ENCODE measurements at places on chromosomes 16 and 17.

DNA sequence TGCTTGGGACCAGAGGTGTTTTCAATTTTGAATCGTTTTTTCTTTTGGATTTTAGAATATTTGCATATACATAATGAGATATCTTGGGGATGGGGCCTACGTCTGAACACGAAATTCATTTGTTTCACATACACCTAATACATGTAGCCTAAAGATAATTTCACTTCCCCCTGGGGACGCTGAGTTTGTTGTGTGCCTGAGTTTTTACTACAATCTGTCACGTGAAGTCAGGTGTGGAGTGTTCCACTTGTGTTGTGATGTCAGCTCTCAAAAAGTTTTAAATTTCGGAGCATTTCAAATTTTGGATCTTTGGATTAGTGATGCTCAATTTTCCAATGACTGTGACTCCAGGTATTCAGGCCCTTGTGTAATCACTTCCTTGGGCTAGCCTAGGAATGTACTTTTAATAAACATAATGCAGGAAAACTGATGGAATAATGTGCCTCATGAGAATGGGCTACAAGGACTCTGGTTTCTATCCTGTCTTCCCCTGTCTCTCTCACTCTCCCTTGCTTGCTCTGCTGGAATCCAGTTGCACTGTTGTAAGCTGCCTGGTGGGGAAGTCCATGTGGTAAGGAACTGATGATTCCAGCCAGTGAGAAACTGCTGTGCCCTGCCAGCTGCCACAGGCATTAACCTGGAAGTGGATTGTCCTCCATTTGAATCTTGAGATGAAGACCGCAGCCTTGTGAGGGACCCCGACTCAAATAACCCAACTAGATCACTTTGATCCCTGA is 403.8 kb downstream of the SHISA9 start:
- DNase-seq, result no peak

DNA sequence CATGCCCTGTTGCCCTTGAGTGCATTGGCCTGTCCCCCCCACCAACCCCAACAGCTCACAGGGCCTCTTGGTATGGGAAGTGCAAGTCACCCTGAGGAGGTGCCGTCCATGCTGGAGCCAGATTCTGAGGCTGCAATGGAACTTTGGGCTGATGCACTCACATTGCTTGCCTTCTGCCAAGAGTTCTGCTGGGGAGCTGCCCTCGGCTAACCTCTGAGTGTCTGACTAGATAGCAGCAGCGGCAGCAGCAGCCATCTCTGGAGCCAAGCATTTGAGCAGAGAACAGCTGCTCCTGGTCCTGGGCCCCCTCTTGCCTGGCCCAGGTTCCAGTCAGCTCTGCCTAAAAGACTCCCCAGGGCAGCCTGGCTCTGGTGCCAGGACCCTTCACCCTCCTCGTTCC is 61.5 kb downstream of the GNAO1 start:
- no peak for DNase-seq

- no peak for DNase-seq
Observed at GRCh38 chr17:5975661-5976060, 94.5 kb upstream of the WSCD1 start.

- no peak for DNase-seq
Observed at GRCh38 chr16:80564394-80564793, 23.6 kb downstream of the DYNLRB2 start.

- DNase-seq, result no peak
Observed at GRCh38 chr17:41199421-41200078, 9.9 kb downstream of the KRTAP9-1 start.

DNA sequence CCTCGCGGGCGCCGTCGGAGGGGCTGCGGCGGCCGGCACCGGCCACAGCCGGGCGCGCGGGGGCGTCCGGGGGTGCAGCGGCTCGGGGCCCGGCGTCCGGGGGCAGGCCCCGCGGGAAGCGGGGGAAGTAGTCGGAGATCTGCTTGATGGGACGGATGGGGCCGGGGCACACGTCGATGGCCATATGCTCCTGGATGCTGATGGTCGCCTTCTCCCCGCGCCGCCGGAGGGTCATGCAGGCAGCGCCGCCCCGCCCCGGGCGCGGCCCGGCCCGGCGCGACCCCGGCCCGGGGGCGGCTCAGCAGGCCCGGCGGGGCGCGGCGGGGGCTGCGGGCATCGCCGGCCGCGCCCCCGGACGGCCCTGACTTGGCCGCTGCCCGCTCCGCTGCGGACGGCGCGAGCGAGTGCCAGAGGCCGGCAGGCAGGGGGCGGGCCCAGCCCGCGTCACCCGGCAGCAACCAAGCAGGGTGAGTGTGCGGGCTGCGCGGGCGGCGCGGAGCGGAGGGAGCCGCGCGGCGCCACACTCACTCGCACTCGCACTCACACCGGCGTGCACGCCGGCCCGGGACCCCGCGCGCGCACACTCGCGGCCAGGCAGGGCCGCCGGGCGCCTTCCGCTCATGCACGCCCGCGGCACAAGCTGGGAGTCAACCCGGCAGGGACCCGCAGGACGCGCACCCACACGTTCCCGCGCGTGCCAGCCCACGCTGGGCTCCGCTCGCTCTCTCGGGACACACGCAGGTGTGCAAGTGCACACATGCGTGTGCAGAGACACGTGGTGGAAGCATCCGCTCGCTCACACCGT is at the start of gene DOC2B:
TSS of gene DOC2B (minus strand) at position 406 of the 805 bp plus-strand sequence. CDS start at position 235, 171 bp downstream.
- DNase-seq, result no peak

DNA sequence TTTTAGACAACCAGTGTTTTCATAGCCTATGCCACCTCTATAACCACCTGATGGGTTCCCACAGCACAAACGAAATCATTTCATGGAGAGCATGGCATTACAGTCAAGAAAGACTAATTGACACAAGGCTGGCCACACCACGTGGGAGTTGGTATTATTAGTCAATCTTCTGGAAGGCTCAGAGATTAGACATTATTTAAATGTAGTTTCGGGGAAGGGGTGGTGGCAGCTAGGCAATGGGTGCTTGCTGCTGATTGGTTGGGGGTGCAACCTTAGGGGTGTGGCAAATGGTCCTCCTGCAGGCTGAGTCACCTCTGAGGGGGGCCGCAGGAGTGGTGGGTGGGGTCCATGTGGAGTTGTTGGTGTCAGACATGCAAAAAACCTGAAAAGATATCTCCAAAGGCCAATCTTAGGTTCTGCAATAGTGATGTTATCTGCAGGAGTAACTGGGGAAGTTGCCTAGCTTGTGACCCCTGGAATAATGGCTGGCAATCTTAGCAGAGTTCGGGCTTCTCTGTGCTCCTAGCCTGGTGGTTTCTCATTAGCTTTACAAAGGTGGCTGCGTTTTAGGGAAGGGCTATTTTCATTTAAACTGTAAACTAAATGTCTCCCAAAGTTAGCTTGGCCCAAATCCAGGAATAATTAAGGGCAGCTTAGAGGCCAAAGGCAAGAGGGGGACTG is 4.6 kb downstream of the TEN1 start:
- no peak for DNase-seq

DNA sequence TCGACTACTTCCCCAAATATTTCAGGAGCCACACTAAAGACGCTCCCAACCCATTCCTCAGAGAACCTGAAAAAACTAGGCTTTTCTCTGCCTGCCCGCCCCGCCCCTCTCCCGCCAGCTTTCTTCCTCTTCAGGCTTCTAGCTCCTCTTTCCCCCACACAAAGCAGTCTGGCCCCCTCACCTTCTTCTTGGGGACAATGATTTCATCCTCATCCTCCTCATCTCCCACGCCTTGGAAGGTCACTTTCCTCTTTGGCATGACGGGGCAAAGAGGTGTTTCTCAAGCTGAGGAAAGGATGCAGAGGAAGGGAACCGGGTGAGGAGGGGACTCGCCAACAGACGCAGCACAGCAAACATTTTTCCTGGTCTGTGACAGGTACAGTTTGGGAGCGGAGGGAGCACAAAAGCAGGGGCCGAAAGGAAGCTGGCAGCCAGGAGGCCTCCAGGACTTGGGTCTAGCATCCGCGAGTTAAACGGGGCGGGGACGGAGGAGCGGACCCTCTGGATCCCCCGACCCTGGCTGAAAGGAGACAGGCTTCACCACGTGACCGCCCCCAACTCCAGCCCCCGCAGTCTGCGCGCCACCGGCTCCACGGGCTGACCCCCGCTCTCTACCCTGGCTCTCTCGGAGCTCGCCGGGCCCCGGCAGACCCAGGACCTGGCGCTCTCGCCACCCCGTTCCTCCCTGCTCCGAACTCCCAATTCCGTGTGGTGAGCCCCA is 525 bp downstream of the CD2BP2 start:
- DNase-seq, result no peak

GRCh38 chr17:57570724-57571344 is 174.3 kb downstream of the CCDC182 start:
- no peak for DNase-seq

DNA sequence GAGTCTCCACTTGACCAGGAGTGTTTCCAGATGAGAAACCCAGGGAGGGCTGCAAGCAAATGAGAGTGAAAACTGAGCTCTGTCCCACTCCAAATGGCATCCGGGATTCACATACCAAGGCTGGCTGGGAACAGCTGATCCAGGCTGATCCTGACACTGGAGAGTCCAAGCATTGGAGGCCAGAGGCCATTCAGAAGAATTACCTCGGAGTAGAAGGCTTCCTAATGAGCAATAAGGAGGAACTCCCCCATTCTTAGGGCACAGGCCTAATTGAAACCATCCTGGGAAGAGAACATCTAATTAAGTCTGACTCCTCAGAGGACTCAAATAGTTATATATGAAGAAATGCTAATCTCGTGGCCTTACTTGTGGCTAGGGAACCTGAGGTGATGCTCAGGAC is 142.8 kb downstream of the PRKCA start:
- no peak for DNase-seq

GRCh38 chr16:84569382-84569987 is 48.4 kb downstream of the COTL1 start:
- DNase-seq, result no peak

GRCh38 chr17:15446036-15446435 is 21.4 kb downstream of the CDRT4 start:
- DNase-seq, result no peak

DNA sequence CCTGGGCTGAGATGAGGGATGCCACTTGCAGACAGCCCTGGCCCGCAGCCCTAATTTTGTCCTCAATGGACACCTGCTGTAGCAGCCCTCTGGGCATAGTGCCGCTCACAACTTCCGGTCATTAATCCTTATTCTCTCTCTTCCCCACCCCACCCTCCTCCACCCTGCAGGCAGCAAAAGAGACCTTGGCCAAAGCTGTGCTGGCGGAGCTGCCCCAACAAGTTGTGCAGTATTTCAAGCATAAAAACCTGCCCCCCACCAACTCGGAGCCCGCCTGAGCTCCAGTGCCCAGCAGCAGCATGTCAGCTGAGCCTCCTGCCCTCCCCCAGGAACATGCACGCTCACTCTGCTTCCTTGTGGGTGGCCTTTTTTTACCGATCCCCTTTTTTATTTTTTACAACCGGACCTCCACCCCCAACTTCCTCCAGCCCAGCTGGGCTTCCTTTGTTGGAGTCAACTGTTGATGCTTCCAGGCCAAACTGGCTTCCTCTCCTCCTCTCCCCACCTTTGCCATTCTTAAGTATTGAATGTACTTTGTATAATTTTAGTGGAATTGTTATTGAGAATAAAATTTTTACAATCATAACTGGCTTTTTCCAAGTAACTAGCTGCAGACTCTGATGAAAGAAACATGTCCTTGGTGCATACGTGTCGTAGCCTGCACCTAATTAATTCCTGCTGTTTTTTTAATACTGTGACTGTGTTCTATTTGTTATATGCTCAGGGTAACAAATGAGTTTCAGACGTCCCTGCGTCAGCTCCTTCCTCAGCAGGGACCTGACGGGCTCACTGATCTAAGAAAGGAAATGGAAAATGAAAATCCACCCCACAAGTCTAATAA is 38.2 kb downstream of the PSME3IP1 start:
- DNase-seq, result no peak

GRCh38 chr17:74770498-74771318 is 5.4 kb downstream of the NAT9 start:
- DNase-seq, result peak; percentile 64

DNA sequence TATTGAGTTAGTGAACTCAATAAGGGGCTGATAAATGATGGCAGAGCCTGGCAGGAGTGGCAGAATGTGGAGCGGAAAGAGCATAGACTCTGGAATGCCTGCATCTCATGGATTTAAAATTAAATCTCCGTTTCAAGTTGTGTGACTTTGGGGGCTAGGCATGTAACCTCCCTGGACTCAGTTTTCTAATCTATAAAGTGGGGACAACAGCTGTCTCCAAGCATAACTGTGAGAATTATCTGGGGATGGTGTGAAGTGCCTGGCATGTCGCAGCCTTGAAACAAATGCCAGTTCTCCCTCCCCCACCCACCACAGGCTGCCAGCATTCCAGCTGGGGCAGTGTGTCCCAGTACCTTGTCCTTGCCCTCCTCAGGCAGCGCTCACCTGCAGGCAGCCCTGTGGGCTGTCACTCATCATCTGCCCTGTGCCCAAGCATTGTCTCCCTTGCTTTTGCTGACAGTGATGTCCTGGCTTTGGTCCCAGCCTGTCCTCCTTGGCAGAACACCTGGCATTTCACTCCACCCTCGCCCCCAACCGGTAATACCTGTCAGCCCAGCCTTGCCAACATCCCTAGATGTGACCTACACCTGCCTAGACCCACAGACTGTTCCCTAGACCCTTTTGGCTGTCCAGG is 129.6 kb downstream of the MRM1 start:
- no peak for DNase-seq

- no peak for DNase-seq
Observed at GRCh38 chr16:88130016-88130415, 178.8 kb downstream of the BANP start.

DNA sequence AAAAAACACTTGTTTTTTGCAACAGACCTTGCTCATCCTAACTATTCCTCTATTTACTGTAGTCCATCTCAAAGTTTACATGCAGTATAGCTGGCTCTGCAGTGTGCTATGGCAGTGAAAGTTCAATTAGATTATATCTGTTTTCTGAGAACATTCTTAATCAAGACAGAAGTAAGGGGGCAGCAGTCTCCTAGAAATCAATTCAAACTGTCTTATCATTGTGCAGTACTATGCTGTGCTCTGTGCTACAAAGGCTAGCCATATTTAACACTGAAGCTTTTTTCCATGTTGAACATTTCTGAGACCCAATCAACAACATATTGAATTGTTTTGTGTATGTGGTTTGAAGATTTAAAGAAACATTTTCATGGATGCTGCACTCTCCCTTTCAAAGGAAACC is 11.4 kb downstream of the NETO2 start:
- no peak for DNase-seq

DNA sequence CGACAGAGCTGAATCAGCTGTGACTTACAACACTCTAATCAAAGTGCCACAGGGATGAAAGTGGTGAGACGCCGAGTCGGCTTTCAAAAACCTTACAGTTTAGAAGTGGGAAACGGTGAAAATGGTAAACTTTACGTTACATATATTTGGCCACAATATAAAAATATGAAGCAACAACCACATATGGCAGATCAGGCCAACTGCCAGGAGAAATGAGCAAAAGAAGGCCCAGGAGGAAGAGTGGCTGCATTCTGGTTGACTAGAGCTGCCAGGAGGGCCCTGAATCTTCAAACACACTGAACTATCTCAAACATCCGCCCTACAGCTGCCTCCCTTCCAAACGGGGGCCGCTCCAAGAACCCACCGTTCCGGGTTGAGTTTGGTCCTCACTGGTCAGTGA is 56.3 kb downstream of the MRM3 start:
- DNase-seq, result no peak

GRCh38 chr17:43956222-43956621 is 2.5 kb upstream of the PYY start:
- no peak for DNase-seq

Measured in activated T-helper 1 cell treated with anti-CD3 and anti-CD28 coated beads, Interleukin-2, amount 50 U/mL, for 16 hours (primary cell).